Natural killer cell (primary cell): ENCODE measurements at places on chromosomes 13 and 19. TPM values are rescaled to one million over a fixed set of nuclear protein-coding genes. Genes with fewer than 3 reads are reported as not detected.

GRCh38 chr19:29365836-29366417, 153.0 kb upstream of the UQCRFS1 start:
- no peak for DNase-seq

Gene SLITRK5
- total RNA-seq = 0.02 TPM

DNA sequence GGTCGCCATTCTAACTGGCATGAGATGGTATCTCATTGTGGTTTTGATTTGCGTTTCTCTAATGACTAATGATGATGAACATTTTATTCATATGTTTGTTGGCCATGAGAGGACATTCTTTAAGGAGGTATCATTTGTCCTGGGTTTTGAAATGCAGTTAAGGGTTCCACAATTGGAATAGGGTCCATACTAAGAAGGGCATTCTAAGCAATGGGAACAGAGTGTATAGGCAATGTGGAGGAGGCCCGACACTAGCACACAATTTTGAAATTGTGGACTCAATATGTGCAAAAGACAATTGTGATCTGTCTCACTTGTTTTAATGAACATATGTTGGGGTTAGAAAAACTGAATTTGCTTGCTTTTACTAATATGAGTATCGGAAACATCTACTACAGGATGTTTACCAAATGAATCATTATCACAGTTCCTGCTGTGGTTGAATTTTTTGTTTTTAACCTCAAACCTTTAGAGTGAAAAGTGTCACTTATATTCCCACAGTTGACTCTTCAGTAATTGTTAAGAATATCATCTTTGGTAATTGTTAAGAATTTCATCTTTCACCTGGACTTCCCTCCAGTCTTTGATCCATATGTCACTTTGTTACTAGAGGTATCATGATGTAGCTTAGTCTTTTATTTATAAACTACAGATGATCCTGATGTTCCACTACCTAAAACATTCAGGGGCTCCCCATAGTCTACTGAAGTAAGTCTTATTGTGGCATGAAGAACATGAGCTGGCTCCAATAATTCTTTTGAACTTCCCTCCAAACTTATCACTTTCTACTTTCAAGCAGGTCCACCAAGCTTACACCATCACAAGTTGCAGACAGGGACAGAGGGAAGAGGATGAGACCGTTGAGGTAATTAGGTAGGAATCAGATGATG, 109.7 kb upstream of the KLF12 start:
- no peak for DNase-seq

DNA sequence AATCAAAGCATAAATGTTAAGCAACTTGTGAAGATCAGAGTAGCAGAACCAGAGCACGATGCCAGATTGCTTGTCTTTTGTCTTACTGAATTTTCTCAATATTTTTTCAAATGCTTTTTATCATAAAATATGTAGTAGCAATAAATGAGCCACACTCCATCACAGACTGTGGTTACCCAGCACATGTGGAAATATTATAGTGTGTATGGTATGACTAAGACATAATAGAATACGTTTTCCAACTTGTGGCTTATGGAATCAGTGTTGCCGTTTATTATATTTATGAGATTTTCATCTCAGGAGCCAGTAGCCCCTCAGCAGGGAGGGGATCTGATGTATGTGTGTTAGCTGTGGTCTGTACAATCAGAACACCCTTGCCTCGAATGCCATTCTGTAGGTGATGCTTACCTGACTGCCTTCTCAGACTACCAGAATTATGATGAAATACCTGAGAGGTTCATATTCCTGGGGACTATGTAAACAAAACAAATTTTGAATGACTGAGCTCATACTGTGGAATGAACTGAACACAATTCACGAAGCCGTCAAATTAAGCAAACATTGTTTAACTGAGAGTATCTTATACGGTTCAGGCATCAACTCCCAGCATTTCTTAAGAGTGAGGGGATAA, 1.9 kb downstream of the SCEL start:
- DNase-seq = no peak

DNA sequence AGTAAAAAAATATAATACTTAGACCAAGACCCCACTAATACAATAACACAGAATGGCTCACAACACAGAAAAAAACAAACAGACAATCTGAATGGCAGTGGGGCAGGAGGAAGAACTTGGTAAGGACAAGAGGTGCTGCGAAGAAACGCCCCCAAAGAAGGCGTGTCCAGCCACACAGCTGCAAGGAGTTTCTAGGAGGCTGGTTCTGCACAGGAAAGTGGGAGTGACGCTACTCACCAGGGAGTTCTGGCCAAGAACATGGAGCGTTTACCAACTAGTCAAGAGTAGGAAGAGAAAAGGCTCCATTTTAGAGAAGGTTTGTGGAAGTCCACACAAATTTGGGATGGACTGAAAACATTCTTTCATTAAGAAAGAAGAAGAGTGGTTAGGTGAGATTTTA, 95.3 kb upstream of the SLC15A1 start:
- no peak for DNase-seq

DNA sequence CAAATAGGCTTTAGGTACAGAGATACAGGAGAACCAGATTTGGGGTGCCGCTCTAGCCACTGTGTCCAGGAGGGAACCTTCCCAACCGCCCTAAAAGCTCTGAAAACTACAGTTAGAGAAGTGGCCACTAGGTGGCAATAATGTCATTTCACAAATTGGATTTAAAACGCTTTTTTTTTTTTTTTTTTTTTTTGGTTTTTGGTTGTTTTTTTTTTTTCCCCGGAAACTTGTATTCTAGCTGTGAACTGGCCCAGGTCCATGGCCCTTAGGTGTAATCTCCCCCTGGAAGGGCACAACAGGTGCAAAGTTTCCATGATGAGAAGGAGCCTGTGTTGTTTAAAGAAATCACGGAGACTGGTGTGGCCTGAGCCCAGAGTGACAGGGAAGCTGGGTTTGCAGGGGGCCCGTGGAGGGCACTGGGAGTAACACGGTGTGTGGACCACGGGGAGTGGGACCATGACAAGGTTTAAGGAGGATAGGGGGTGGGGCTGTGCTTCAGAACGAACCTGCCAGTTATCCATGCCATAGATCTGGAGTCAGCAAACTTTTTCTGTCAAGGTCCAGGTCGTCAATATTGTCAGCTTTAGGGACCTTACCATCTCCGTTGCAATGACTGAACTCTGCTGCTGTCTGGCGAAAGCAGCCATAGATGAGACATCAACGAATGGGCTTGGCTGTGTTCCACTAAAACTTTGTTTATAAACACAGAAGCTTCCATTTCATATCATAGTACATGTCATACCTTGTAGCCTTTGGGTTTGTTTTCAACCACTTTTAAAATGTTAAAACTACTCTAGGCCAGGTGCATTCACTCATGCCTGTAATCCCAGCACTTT, 10.1 kb downstream of the OR1I1 start:
- peak; percentile 20 for DNase-seq

GRCh38 chr13:97538203-97538602, 104.2 kb downstream of the RAP2A start:
- DNase-seq = no peak

Gene APLP1
- total RNA-seq = not detected

DNA sequence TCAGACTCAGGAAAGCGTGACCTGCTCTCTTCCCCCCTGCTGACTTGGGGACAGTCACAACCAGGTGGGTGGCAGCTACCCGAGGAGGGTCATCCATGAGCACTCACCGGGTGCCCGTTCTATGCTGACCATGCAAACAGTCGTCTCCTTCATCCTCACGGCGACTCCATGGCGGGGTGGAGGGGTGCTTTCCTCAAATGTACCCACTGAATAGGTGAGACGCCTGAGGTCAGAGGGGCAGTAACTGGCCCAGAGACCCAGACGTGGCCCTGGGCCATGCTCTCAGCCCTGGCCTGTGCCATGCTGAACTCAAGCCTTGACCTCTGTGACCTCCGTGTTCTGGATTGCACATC, 59.2 kb upstream of the TPM4 start:
- no peak for DNase-seq

Gene SGCG
- not detected for total RNA-seq

Gene MYPOP
- total RNA-seq = 7.0 TPM
